ENCODE measurements at places on chromosomes 4 and X.

DNA sequence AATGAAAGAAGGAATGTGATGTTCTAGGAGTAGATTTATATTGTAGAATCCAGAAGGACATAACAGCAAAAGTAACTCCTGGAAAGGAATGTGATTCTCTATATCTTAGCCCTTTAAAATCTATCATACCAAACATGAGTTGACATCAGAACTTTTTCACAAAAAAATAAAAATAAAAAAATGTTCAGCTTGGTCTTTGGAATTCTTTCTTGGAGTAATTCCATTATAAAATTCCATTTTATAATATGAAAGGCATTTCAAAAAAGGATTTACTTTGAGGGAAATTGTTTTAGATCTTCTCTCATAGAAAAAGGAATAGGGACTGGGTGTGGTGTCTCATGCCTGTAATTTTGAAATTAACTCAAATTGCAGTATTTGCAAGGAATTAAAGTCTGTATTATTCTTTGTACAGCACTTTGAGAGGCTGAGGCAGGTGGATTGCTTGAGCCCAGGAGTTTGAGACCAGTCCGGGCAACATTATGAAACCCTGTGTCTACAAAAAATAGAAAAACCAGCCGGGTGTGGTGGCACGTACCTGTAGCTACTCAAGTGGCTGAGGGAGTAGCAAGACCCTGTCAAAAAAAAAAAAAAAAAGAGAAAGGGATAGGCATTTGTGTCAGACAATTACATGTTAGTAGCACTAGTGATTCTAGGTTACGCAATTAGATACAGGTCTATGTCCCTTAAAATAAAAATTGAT, 134.9 kb downstream of the SLC4A4 start:
- no peak for DNase-seq

- DNase-seq = no peak
Observed at GRCh38 chrX:66200050-66200664, 36.1 kb downstream of the HEPH start.

GRCh38 chr4:41257257-41257901, 651 bp downstream of the UCHL1 start:
- peak; percentile 24 for DNase-seq

DNA sequence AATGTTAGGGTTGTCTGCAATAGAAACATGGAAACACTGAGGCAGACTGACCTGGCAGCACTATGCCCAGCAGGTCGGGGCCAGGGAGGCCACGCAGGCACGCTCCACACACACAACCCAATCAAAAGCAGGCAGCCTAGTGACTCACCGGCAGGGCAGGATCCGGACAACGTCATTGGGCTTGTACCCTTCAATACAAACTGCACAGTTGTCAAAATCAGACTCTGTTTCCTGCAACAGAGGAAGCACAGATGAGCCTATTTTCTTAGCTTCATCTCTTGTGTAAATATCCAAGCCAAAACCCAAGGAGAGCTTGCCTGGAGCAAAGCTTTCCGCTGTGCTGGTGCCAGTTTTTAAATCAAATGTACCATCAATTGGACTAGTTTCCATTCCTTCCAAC, 185.8 kb downstream of the RNF150 start:
- no peak for DNase-seq

DNA sequence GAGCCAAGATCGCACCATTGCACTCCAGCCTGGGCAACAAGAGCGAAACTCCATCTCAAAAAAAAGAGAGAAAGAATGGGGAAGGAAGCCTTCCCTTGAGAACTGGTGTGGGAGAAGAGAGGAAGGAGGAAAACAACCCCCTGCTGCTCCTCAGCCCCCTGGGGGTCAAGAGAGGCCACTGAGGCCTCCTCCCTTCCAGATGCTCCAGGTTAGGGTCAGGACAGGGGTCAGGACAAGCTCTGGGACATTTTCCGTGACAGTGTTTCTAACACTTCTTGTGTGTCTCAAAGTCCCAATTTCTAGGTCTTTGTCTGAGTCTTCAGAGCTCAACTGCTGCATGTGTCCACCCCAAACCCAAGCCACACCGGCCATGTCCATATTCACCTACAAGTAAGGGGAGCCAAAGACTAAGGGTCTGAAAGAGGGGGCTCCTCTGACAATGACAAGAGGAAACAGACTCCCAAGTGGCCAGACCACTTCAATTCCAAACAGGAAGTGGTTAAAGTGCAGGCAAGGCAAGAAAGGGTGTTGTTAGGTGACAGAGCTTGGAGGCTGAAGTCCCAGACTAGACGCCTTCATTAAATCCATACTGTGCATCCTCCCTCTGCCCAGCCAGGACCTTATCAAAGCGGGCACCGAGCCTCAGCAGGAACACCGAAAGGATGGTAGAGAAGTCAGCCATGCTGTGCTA, 8.3 kb downstream of the L1CAM start:
- no peak for DNase-seq

DNA sequence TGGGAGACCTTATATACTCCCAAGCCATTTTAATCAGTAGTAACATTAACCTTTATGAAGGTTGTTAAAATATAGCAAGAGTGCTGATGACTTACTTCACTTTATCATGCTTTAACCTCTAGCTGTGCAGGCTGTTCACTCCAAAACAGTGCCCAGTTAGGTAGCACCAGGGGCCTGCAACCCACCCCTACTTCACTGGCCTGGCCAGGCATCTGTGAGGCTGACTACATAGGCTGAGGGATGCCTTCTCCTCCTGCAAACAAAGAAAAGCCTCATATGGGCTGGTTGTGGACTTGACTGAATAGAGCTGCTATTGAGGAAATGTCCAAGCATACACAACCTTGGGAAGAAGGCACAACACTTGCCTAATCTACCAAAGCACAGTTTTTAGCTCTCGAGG, 172.8 kb downstream of the SHROOM3 start:
- DNase-seq = no peak

Measured in activated CD8-positive, alpha-beta T cell treated with anti-CD3 and anti-CD28 coated beads, Interleukin-2, amount 10 ng/mL, durations not matched to agents 7 days and 5 days (primary cell).